Right ventricle myocardium inferior (tissue), 1 donor: ENCODE measurements at places on chromosomes 2 and 18.

- DNase-seq, result no peak
Observed at GRCh38 chr2:191082321-191082720, 68.3 kb upstream of the STAT1 start.

DNA sequence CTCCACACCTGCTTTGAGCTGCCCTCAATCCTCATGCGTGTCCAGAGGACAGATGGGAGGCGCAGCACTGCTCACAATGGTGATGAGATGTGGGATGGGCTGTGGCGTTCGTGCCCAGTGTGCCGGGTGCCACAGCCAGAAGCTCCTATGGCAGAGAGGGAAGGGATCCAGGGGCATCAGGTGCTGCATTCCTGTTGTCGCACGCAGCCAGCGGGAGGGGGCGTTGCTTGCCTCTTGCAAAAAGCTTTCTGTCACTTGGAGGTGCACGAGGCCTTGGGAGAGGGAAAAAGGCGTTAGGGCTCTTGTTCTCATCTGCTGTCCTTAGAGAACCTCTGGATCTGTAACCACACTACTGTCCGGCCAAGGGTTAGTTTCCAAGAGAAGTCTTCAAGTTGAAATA lies 29.2 kb upstream of the ALLC start:
- DNase-seq, result no peak

GRCh38 chr2:166013878-166014277 lies 60.3 kb upstream of the TTC21B start:
- DNase-seq, result no peak

DNA sequence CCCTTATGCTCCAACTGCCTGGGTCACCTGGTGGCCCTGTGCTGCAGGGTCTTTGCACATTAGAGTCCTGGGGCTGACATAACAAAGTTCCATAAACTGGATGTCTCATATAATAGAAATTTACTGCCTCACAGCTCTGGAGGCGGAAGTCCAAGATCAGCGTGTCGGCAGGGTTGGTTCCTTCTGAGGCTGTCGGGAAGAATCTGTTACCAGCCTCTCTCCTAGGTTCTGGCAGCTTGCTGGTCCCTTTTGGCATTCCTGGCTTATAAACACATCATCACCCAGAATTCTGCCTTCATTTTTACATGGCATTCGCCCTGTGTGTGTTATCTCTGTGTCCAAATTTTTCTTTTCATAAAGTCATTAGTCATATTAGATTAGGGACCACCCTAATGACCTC lies 170.5 kb downstream of the NDUFA10 start:
- DNase-seq, result no peak

DNA sequence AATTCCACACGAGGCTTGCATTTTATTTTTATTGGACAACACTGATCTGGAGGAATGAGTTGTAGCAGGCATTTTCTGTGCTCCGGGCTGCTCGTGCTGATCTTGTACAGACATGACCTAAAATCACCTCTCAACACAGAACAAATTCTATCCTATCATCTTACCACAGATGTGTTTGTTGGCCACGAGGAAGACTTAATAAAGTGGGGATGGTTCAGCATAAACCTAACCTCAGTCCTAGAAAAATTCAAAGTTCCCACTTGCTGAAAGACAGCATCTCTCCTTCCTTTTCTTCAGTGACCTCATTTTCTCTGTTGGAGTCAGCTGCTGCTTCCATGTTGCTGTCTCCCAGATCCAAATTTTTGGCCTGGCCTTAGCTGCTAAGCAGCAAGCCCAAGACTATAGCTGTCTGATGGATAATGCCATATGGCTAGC lies 45.3 kb downstream of the RBKS start:
- no peak for DNase-seq

DNA sequence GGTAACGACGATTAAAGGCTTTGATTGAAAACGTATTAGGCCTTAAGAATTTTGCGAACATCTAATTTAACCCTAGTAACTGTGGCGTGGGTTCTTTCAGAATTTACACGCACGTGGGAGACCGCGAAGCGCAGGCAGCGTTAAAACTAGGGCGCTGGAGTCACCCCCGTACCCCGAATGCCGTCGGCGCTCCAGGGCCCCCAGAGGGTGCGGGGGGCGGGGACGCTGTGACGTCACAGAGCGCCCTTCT lies 673 bp upstream of the SMCHD1 start:
- no peak for DNase-seq

GRCh38 chr18:55001394-55002024 lies 42.2 kb upstream of the CCDC68 start:
- DNase-seq, result no peak

DNA sequence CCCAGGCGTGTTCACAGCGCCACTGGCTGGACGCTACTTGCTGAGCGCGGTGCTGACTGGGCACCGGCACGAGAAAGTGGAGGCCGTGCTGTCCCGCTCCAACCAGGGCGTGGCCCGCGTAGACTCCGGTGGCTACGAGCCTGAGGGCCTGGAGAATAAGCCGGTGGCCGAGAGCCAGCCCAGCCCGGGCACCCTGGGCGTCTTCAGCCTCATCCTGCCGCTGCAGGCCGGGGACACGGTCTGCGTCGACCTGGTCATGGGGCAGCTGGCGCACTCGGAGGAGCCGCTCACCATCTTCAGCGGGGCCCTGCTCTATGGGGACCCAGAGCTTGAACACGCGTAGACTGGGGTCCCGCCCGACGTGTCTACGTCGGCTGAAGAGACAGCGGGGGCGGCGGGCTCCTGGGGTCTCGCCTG lies 891 bp upstream of the KHK start:
- peak; percentile 92 for DNase-seq

DNA sequence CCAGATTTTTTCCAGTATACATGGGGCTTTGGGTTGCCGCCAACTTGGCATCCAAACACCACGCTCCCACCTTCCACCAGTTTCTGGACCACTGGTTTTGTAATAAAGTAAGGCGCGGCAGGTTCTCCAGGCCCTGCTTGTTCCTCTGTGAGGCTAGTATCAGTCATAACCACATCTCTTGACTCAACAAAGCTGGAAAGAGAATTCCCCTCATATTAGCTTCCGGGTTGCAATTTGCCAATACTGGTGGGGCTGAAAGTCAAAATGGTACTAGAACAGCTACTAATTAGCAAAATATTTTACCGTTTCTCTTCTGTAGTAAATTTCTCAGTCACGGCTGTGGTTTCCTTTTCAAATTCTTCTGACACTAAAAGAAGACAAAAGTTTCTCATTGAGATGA lies 25.0 kb downstream of the TTN start:
- no peak for DNase-seq

DNA sequence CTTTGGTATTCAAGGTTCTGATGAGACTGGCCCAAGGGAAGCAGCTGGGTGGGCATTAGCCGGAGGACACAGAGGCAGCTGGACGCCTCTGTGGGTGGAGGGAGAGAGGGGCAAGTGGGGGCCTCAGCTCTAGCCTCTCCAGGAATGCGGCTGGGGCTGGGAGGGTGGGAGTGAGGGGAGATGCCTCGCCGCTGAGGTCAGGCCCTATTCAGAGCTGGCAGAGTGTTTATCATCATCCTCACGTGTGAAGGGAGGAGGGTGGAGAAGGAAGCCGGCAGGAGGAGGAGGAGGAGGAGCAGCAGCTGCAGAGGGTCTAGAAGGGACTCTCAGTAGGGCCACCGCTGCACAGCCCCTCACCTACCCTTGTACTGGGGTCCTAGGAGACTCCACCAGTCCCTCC lies 43.1 kb downstream of the TNS1 start:
- DNase-seq, result peak; percentile 58

GRCh38 chr2:236092714-236093113 lies 75.5 kb downstream of the GBX2 start:
- no peak for DNase-seq

- no peak for DNase-seq
Observed at GRCh38 chr18:24876266-24876665, 415.8 kb downstream of the HRH4 start.

- DNase-seq, result no peak
Observed at GRCh38 chr2:86274265-86274917, 63.0 kb downstream of the REEP1 start.

DNA sequence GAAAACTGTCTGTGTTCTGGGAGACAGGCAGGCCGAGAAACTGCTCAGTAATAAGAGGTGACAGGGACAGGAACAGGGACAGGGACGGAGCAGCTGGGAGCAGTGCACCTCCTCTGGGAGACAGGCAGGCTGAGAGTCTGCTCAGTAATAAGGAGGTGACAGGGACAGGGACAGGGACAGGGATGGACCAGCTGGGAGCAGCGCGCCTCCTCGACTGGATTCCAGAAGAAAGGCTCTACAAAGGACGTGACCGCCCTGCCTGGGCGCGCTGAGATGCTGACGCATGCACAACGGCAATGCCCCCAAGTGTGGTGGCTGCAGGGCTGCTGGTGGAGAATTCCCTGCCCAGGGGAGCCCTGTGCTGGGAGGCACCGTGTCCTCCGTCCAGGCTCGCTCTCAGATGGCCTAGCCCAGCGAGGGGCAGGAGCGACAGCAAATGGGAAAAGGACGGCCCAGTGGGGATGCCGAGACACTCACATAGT lies 44.2 kb upstream of the PXDN start:
- no peak for DNase-seq

DNA sequence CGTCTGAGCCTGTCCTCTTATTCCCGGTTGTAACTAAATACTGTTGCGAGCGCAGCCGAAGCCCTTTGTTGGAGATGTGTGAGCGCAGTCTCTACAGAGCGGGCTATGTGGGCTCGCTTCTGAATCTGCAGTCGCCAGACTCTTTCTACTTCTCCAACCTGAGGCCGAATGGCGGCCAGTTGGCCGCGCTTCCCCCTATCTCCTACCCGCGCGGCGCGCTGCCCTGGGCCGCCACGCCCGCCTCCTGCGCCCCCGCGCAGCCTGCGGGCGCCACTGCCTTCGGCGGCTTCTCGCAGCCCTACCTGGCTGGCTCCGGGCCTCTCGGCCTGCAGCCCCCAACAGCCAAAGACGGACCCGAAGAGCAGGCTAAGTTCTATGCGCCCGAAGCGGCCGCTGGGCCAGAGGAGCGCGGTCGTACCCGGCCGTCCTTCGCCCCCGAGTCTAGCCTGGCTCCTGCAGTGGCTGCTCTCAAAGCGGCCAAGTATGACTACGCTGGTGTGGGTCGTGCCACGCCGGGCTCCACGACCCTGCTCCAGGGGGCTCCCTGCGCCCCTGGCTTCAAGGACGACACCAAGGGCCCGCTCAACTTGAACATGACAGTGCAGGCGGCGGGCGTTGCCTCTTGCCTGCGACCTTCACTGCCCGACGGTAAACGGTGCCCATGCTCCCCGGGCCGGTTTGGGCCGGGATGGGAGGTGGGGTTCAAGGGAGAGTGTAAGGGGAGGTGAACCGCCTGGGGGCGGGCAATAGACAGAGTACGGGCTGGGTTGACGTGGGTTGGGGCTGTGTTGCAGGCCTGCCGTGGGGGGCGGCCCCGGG lies at the start of gene HOXD12:
Gene HOXD12, plus strand, starts transcription at position 68 of the 819 bp plus-strand sequence. Its CDS starts 7 bp downstream, at position 75.
- no peak for DNase-seq

DNA sequence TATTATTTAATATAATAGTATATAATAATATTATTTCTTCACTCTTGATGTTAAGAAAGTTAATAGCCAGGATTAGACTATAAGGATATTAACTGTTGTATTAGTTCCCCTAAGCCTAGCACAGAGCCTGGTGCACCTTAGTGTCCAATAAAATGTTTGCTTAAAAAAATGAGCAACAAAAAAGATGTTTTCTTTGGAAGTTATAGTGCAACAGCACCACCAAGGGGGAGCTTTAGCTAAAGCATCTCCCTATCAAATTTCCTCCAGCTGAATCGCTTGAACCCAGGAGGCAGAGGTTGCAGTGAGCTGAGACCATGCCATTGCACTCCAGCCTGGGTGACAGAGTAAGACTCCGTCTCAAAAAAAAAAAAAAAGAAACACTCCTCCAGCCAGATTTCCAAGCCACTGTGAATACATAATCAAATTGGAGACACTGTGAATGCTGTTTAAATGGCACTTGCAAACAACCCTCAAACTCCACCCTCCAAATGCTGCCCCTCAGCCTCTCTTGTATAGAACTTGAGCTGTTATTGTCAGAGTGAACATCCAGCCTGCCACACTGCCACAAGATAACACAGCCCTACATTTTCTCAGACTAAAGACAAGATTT lies 221.9 kb downstream of the DYM start:
- no peak for DNase-seq

- no peak for DNase-seq
Observed at GRCh38 chr18:9240270-9240669, 94.3 kb upstream of the TWSG1 start.

- DNase-seq, result peak; percentile 68
Observed at GRCh38 chr2:235610696-235611257, 116.9 kb downstream of the AGAP1 start.

DNA sequence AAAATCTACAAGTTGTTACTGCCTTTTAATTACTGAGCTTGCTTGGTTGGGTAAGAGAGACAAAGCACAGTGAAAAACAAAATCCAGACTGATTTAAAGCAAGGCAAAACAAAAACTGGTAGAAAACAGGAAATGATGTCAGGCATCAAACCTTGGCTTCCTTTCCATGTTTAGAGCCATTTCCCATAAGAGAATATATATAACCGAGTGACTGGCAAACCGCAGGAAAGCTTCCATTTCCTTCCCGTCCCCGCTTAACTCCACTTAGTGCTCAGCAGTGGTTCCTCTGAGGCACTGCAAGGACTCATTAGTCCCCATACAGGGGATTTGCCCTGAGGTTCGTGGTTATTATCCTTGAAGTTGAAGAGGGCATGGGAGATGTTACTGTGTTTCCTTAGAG lies 446.3 kb downstream of the LPIN1 start:
- DNase-seq, result no peak

GRCh38 chr2:176473177-176473576 lies 203.9 kb downstream of the MTX2 start:
- no peak for DNase-seq

DNA sequence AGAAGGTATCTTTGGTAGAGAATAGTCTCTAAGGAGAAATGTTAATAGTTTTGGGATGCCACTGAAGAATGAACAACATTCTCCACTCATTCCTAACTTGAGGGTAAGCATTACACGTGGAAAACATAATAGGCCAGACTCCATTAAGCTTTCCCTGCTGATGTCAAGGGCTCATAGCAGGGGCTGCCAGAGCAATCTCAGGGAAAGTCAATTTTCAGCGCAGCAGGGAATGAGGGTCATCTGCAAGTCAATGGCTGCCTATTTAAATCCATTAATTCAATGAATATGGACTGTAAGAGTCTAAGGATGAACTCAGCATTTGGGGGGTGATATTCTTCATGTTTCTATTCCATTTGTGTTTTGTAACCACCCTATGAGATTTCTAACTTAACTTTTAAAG lies 144.2 kb upstream of the ARL4C start:
- no peak for DNase-seq

GRCh38 chr2:118320658-118321057 lies 232.4 kb downstream of the INSIG2 start:
- no peak for DNase-seq

DNA sequence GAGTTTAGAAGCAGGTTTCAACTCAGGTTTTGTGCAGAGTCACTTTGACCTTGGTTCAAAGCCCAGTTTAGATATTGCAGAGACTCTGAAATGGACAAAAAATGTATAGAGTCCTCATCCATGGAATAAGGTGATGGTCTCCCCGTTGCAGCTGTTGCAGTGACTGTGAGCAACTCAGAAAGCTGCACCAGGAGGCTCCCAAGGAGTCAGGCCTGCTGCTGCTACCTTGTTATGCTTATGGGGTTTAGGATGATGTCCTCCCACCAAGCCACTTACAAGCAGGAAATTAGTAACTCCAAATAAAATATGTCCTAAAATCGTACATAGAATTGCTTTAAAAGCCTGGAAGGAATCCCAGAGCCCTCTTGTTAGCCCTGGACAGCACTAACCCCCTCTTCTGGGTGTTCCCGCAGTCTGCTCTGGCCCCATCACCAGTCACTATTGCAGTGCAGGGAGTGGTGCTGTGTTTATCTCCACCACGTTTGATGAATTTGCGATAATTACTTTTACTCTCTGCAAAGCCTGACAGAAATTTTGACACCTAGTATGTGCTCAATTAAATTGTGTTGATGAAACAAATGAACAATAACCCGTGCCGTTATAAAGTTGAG lies 189.0 kb downstream of the CNTNAP5 start:
- DNase-seq, result no peak

GRCh38 chr2:157751462-157752058 lies 122.9 kb upstream of the ACVR1C start:
- DNase-seq, result no peak
